ENCODE measurements at places on chromosomes 1 and 21.

DNA sequence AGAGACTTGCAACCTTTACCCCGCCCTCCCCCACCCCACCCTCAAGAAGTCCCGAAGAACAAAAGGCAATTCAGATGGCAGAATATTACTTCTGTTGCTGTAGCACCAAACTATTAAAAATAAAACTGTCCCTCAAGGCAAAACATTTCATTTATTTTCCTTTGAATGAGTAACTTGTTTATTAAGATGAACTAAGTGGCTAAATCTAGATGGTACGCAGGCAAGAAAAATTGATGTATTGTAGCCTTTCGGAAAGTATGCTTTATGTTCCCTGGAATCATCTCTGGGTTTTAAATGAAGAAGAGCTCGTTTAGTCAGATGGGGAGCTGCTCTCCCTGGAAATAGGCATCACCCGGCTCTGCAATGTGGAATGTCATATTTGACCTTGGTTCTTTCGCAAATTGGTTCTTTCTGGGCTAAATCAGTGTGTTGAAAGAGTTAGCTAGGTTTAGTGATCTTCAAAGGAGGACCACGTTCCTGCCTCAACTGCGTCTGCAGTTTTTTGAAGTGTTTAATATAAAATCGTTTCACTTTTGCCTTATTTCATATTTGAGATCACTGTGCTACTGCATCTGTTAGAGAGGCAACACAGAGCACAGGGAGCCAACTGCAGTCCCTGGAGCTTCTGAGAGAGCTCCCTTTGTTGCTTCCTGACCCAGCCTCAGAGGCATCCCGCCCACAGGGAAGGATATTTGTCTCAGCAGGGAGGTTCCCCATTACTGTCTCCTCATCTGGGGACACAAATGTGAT, 61.8 kb downstream of the KIF26B start:
- no peak for DNase-seq

GRCh38 chr1:208615371-208615770, 371.2 kb upstream of the PLXNA2 start:
- DNase-seq, result no peak

- DNase-seq, result no peak
These were observed 2.9 kb upstream of the CD46 start for GRCh38 chr1:207748737-207749528.

GRCh38 chr1:33087677-33088076, 6.7 kb downstream of the AZIN2 start:
- no peak for DNase-seq

DNA sequence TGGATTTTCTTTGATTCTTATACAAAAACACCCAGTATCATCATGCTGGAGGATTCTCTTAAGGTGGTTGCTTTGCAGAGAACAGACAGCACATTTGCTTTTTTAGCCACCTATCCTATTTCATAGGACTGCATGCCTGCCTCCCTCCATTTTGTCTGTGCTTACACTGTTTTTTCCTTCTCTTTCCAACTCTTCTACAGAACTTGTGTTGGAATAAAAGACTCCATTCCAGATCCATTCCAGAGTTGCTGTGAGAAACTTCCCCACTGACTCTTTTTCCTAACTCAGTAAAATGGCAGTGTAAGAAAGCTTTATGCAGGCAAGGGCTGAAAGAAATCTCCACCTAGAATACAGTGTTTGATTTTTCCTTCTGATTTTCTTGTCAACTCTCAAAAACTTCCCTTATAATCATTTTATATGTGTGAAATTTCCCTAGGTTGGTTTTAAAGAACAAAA, 5.2 kb upstream of the ARID1A start:
- no peak for DNase-seq

DNA sequence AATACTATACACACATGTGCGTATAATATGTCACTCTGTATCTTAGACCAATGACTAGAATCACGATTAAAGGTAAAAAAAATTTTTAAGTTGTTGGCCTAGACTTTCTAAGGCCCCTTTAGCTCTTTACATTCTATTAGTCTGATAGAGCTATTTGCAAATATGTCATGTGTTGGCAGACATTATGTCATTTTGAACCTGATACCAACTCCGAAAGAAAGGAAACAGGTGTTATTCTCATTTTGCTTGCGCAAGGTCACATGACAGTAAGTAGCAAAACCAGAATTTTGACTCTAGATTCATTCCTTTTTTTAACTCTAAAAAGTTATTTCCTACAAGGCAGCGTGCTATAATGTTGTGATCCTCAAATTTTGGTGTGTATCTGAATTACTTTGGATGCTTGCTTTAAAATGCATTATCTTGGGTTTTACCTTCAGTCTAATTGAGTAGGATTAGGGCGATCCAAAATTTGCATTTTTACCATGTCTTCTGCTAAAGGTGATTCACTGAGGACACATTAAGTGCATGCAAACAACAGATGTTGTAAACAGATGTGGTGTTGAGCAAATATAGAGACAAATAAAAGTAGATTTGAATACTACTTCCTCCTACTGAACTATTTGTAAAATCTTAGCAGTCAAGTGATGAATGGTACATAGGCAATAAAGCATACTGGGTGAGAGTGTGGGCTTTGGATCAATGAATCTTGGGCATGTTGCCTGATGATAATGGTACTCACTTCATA, 63.5 kb upstream of the KIAA1614 start:
- DNase-seq, result no peak

DNA sequence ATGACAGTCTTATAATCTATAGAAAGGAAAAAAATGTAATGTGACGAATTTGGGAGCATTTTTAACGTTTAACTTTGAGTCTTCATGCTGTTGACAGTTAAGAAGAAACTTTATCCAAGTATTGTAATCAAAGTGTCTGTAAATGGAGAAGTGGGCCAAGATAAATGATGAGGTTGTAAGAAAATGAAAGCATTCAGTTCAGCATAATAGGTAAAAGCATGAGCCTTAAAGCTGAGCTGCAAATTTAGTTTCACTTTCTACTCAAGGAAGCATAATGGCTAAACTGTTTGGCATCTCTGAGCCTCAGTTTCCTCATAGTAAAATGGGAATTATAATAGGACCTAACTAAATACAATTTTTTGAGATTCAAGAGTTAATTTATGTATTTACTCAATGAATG, 1554.8 kb downstream of the KCNT2 start:
- no peak for DNase-seq

- DNase-seq, result no peak
These were observed 169.9 kb upstream of the ST6GALNAC5 start for GRCh38 chr1:76697361-76697760.

All from right renal cortex interstitium (tissue), 3 donors.